Left lung (tissue), 14 donors: ENCODE measurements at places on chromosomes 13 and 19. TPM values are rescaled to one million over a fixed set of nuclear protein-coding genes. Genes with fewer than 3 reads are reported as not detected.

ARRDC5 gene
- total RNA-seq = 0.81 TPM

DNA sequence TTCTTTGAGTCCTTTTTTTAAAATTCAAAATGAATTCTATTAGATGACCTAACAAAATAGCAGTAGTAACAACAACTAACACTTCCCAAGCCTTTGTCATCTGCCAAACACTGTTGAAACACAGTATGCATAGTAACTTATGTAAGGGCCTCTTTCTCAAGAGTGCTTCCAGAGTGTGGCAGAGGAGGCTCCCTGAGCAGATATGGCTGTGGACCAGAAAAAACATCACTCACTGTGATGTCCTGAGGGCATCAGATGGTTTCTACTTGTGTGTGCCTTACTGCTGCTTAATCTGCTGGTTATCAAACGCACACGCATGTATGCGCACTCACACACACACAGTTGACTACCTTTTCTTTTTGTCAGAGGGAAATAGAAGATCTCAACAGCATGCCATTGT, 110.8 kb downstream of the DLEU7 start:
- H3K27ac ChIP-seq = no peak overlapping the region
- no peaks in the 10 kb centered on the region for H3K27me3 ChIP-seq
- no peaks in the 10 kb centered on the region for H3K4me1 ChIP-seq
- H3K36me3 ChIP-seq = no peaks in the 10 kb centered on the region

DNA sequence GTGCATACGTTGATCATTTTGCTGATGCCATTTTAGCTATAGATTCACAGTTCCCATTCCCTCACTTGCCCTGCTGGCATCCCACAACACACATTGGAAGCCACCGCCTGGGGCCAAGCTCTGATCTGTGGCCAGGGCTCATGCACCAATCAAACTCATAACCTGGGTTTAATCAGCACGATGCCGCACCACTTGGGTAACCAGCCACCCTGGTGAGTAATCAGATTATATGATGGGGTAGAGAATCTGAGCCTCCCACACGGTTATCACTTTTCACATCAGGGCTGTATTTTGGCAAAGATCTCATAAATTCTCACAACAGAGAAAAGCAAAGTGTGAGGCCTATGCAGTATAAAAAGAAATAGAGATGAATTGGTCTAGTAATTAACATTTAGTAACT, 66.0 kb upstream of the TNFRSF19 start:
- no peaks in the 10 kb centered on the region for H3K4me1 ChIP-seq
- no peak overlapping the region for H3K27ac ChIP-seq
- H3K4me3 ChIP-seq = no peak overlapping the region
- H3K36me3 ChIP-seq = no peaks in the 10 kb centered on the region

DNA sequence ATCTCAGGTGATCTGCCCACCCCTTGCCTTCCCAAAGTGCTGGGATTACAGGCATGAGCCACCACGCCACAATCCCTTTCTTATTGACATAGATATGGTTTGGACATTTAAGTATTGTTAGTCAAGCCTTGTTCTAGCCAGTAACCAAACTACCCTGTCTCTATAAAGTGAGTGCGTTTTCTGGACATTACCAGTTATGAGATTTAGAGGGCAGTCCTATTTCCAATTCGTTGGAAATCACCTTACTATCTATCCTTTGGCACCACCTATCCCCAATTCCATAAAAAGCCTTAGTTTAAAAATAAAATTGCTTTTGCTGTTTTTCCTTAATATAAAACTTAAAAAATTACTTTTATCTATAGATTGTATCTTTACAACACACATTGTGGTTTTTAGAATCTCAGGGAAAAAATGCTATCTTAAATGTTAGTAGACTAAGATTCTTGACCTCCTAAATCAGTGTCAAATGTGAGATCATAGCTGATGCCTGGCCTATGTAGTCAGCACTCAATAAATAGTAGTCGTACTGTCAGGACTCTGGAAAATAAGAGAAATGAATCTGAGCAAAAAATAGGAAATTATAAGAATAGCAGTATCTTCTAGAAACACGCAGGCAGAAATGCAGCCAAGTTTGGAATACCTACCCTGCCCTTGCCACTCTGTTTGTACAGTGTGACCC, 57.0 kb downstream of the NUFIP1 start:
- H3K4me1 ChIP-seq = peaks cover 11% of the 10 kb centered on the region
- no peak overlapping the region for H3K4me3 ChIP-seq
- peak overlapping the region; percentile 78 for H3K27ac ChIP-seq
- H3K27me3 ChIP-seq = no peaks in the 10 kb centered on the region
- DNase-seq = no peak

DNA sequence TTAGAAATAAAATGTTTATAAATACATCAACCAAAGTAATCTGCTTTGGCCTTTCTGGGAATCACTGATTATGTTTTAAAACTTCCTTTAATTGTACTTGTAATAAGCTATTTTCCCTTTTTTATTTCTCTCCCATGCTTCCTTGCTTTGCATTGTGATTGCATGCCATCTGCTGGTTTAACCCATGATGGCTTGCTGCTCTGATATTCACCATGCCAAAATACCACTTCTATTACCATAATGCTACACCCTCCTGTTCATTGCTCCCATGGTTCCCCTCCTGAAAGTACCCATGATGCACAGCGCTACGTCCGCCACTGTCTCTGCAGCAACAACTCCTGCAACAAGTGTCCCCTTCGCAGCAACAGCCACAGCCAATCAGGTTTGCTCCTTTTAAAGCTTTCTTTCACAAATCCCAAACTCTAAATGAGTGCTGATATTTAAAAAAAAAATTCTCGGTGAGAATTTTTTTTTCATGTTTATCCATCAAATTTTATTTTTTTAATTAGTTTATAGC, 67.7 kb upstream of the RAP2A start:
- no peak overlapping the region for H3K27ac ChIP-seq
- peaks cover 36% of the 10 kb centered on the region for H3K4me1 ChIP-seq
- H3K4me3 ChIP-seq = no peak overlapping the region

METTL21C gene
- not detected for total RNA-seq

- no peak for DNase-seq
- H3K36me3 ChIP-seq = peaks cover 71% of the 10 kb centered on the region
- no peaks in the 10 kb centered on the region for H3K4me1 ChIP-seq
- no peak overlapping the region for H3K27ac ChIP-seq
Observed at GRCh38 chr13:113540523-113540922, 44.0 kb upstream of the TFDP1 start.

- no peaks in the 10 kb centered on the region for H3K36me3 ChIP-seq
- peak overlapping the region; percentile 85 for H3K27ac ChIP-seq
- no peak for DNase-seq
- peaks cover 56% of the 10 kb centered on the region for H3K4me1 ChIP-seq
- no peaks in the 10 kb centered on the region for H3K27me3 ChIP-seq
Observed at GRCh38 chr19:8504919-8505318, 2.5 kb upstream of the PRAM1 start.

- H3K36me3 ChIP-seq = no peaks in the 10 kb centered on the region
- H3K27ac ChIP-seq = peak overlapping the region; percentile 65
- H3K27me3 ChIP-seq = no peaks in the 10 kb centered on the region
- no peak for DNase-seq
Observed at GRCh38 chr13:50141375-50141975, 126.2 kb downstream of the KCNRG start.

DNA sequence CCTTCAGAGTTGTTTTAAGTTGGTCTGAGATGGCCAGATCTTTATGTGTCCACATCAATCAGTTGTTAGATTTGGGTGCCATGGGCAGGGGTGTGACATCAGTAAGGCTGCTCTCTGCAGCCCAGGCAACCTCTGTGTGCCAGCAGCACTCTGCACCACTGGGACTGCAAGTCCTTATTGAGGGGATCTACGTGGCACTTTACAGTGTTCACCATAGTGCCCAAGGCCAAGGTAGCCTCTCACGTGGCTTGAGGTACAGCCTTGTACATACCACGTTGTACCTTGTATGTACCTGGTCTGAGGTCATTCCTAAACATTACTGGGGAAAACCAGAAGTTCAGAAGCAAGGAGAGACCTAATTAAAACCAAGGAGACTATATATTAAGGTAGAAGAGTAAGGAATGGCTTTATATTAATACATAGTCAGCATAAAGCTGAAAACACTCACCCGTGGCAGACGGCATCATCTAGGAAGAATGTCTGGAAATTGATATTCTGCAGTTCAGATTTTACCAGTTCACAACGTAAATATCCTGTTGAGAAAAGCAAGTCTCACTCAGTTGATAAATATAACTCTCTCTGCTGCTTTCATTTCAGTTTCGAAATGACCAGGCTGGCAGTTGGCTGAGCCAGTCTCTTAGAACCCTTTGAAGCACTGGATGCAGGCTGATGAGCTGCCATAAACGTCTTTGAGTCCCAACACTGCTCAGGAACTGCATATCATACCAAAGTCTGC, 128.8 kb downstream of the ZDHHC20 start:
- no peaks in the 10 kb centered on the region for H3K36me3 ChIP-seq
- peaks cover 3% of the 10 kb centered on the region for H3K4me1 ChIP-seq
- H3K27ac ChIP-seq = no peak overlapping the region

DNA sequence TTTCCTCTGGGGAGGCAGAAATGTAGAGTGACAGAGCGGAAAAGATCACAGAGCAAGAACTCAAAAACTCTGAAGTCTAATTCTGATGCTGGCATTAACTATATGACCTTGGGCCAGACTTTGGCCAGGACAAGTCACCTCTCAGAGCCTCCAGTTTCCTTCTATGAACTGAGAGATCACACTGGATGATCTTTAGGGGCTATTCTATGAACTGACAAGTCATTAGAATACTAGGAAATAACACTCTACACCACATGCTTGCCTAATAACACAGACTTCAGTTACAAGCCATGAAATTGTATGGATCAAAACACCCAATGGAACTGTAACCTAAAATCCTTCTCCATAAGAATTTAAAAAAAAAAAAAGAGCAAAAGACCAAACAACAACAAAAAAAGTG, 16.9 kb downstream of the SLC25A30 start:
- no peak for DNase-seq
- no peak overlapping the region for H3K4me3 ChIP-seq
- H3K36me3 ChIP-seq = peaks cover 79% of the 10 kb centered on the region

GRCh38 chr13:49140910-49141611, 79.1 kb upstream of the MLNR start:
- no peak overlapping the region for H3K4me3 ChIP-seq
- H3K27me3 ChIP-seq = no peaks in the 10 kb centered on the region
- H3K36me3 ChIP-seq = no peaks in the 10 kb centered on the region
- H3K4me1 ChIP-seq = no peaks in the 10 kb centered on the region
- DNase-seq = no peak

- peak within 1 kb of the TSS; percentile 80 for H3K27ac ChIP-seq
- no peaks in the 10 kb centered on the region for H3K27me3 ChIP-seq
- H3K36me3 ChIP-seq = no peaks in the 10 kb centered on the region
- peak; percentile 77 for DNase-seq
Observed at GRCh38 chr19:49581007-49581508, at the start of gene PRRG2. Gene PRRG2 (plus strand): TSS chr19:49581316. CDS start chr19:49583220, 1,904 bp downstream.

DNA sequence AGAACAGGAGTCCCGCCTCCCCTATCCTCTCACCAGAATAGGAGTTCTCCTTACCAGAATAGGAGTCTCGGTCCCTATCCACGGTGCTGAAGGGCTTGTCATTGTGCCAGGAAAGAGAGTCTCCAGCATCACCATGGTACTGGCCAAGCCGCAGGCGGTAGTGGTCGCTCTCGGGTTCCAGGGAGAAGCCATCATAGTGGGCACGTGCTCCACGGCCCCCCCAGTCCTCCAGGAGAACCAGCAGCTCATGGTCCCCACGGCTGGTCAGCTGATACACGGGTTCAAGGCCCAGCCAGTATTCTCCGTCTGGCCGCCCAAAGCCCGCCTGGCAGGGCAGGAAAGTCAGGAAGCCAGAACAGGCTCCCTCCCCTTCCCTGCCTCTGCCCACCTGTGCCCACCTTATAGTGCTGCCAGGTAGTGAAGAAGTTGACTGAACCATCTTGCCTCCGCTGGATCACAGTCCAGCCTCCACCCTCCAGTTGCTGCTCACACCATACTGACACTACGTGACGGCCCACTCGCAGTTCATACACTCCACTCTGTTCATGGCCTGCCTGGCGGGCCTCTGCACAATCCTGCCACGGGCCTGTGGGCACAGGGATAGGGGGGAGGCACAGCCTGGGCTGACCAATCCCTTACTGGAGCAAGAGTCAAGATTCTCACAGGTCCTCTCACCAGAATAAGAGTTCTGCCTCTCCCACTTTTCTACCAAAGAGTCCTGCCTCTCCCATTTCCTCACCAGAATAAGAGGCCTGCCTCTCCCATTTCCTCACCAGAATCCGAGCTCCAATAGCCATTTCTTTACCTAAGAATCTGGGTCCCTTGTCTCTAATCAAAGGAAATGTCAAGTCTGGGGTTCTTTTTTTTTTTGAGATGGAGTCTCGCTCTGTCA, 7.4 kb downstream of the SHFL start:
- H3K27ac ChIP-seq = no peak overlapping the region
- H3K27me3 ChIP-seq = no peaks in the 10 kb centered on the region
- no peak overlapping the region for H3K4me3 ChIP-seq
- no peak for DNase-seq

DNA sequence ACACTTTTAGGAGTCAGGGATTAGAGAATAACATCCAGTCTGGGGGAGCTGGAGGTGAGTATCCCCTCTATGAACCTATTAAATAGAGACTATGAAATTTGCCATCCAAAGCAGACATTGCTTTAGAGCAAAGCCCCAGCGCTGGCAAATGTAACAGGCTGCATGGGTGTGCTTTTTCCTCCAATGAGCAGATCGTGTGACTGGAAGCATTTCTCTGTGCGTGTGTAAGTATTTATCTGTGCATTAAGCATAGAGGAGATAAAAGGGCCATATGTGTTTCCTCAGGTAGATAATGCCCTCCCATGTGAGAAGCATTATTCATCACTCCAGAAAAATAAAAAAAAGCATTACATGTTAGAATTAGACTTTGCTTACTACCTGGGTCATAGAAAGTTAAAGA, 924 bp downstream of the TNFSF13B start:
- H3K4me1 ChIP-seq = peaks cover 9% of the 10 kb centered on the region
- peak overlapping the region; percentile 96 for H3K27ac ChIP-seq
- peak overlapping the region; percentile 51 for H3K4me3 ChIP-seq
- no peak for DNase-seq

DNA sequence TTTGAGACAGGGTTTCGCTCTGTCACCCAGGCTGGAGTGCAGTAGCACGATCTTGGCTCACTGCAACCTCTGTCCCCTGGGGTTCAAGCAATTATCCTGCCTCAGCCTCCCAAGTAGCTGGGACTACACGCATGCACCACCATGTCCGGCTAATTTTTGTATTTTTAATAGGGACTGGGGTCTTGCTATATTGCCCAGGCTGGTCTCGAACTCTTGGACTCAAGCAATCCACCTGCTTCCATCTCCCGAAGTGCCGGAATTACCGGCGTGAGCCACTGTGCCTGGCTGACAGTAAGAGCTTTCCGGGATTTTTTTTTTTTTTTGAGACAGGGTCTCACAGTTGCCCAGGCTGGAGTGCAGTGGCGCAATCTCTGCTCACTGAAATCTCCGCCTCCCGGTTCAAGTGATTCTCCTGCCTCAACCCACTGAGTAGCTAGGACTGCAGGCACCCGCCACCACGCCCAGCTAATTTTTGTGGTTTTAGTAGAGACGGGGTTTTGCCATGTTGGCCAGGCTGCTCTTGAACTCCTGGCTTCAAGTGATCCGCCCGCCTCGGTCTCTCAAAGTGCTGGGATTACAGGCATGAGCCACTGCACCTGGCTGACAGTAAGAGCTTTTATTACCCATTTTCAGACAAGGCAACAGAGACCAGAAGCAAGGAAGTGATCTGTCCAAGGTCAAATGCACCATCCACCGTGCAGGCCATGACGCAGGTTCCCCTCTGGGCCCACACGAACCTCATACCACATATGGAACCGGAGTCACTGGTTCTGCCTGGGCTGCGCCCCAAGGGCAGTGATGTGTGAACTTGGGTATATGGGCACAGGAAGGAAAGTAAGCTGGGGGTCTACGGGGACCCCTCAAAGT, 21.0 kb downstream of the RFX1 start:
- H3K36me3 ChIP-seq = peaks cover 29% of the 10 kb centered on the region
- peaks cover 25% of the 10 kb centered on the region for H3K4me1 ChIP-seq
- H3K27me3 ChIP-seq = no peaks in the 10 kb centered on the region
- H3K4me3 ChIP-seq = no peak overlapping the region
- no peak for DNase-seq
